NCI-H1436 (cell line): ENCODE measurements at places on chromosomes 11 and 22.
A peak's percentile ranks its signal among the peaks of the same experiment; 100 is the strongest.

DNA sequence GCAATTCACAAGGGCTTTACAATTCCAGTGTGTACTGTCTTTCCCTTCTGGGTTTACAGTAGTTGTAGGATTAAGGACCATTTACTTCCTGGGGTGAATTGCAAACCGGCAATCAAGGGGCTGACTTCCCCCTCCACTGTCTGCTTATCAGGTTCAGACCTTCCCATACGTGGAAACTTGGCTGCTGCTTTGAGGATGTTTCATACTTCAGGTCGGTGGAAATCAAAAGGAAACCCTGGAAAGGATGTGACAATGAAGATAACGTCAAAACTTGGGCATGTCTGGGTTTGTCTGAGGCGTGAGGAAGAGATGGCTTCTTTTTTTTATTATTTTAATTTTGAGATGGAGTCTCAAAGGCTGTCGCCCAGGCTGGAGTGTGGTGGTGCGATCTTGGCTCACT lies 2.1 kb upstream of the RTCB start:
- no peak for DNase-seq

DNA sequence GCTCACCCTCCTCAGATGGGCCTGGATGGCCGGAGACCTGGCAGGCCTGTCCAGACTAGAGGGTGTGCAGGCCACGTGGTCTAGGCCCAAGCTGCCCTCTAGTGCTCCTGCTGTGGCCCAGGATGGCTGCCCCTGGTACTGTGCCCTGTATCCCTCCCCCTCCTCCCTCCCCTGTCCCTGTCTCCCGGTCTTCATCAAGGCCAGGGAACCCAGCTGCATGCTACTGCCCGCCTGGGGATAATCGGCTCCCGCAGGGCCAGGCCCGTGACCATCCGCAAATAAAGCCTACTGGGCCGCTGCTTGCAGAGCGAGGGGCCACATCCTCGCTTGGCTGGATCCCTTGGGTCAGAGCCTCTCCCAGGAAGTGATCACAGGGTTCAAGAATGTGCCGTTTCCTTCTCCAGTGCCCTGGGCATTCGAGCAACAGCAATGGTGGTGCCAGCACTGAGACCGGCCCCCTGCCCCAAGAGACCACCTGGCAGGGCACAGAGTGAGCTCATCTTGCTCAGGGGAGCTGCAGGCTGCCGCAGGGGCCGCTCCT lies 51.1 kb downstream of the WNT7B start:
- DNase-seq: no peak

- no peak for DNase-seq
These were observed 43.7 kb downstream of the ALX4 start for GRCh38 chr11:44266056-44266780.

DNA sequence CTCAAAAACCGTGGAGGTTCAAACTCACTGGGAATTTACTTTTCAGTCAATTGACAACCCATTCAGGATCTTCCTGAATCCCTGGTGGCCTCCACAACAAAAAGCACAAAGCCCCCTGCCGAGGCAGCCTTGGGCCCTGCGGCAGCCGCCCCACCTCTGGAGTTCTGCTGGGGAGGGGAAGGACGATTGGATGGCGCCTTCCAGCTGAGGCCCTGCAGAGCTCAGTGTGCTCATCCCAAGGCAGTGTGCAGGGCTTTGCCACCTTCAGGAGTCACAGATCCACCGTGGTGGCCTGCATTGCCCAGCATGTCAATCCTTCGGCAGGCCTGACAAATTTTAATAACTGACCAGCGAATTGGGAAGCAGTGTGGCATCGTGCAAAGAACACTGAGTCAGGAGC lies 7.4 kb downstream of the ZFTA start:
- DNase-seq: no peak

GRCh38 chr11:95704865-95705264 lies 84.7 kb downstream of the FAM76B start:
- DNase-seq: no peak

DNA sequence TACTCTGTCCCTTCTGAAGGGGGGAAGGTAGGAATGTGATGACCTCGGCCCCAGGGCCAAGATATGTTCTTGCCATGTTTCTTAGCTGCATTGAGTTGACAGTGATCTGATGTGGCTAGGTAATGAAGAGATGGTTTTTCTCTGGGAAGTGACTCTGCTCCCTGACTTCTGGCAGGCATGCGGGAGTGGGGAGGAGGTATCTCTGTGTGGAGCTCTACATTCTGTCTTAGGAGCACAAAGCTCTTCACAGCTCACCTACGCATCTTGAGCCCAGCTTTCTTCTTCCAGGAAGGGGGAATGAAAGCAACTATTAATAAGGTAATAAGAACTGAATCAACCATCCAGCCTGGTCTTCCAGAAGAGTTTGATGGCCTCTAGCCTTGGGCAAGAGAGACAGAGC lies 241.0 kb downstream of the ST3GAL4 start:
- no peak for DNase-seq

DNA sequence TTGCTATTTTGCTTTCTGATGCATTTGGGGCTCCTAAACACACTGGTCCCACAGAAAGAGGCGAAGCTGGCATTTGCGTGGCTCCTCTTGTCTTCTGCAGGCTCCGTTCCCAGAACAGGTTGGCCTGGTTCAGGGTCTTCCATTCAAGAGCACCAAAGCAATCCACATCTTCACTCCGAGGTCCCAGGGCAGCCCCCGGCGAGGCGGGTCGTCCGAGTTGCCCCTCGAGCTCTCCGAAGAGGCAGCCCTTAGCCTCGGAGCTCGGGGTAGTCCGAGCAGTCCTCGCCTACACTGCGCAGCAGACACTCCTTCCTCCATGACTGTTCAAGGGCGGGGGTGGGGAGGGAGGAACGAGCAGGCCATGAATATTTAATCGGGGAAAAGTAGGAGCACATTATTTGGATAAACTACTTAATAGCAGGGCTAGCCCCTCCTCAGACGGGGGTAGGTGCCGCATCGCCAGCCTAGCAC lies 321.3 kb downstream of the BLID start:
- no peak for DNase-seq

DNA sequence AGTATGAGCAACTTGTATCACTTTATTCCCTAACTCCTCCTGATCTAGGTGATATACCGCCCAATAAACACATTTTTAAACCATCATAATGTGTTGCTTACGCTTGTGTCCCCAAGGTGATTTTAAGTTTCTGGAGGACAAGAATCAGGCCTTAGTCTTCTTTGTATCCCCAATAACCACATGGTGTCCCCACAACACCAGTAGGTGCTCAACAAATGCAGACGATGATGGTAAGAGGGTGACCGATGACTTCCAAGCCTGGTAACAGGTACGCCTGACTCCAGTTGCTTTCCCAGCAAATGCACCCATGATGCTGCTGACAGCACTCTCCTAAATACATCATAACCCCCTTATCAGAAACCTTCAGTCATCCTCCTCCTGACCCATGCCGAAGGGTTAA lies 64.2 kb downstream of the EFCAB6 start:
- DNase-seq: no peak

- no peak for DNase-seq
These were observed 299.0 kb downstream of the MIAT start for GRCh38 chr22:26956371-26956770.

DNA sequence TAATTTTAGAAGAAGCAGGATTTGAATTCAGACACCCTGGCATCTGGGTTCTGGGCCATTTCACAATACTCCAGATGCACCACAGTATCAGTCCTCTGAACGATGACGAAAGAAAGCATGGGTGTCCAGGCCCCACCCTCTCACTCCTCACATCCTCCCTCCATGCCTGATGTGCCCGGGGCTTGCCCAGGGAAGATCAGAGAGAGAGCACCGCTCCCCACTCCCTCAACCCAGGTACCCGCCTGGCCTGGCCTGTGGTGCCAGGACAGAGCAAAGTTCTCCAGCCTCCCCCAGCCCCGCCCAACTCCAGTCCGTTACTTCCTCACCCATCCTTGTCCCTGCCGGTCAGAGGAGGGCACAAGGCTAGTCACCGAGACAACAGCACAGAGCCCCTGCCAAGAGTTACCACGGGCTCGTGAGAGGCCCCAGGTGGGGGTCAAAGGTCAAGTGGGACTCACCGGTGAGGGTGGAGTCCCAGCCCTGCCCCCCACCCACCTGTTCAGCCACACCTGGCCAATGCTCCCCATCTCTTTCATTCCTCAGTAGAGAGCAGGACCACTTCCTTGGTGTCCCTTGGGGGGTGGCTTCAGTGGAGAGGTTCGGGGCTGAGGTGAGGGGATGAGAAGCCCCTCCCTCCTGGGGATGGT lies 8.1 kb downstream of the BCL9L start:
- DNase-seq: peak; percentile 22

DNA sequence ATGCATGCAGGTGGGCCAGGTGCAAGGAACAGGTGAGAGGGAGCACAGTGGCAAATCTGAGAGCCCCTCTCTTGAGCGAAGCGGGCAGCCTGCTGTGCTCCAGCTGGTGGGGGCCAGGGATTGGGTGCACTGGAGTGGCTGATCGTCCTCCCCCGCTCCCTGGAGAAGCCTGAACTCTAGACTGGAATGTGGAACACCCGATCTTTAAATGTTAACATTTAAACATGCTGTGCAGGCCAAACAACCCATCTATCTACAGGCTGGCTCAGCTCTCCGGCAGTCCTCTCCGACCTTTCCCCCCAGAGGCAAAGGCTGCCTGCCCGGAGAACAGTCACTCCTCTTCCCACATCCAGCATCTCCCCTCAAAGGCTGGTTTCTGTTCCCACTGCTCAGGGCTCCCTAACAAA lies 5.1 kb downstream of the MRGPRF start:
- DNase-seq: no peak

DNA sequence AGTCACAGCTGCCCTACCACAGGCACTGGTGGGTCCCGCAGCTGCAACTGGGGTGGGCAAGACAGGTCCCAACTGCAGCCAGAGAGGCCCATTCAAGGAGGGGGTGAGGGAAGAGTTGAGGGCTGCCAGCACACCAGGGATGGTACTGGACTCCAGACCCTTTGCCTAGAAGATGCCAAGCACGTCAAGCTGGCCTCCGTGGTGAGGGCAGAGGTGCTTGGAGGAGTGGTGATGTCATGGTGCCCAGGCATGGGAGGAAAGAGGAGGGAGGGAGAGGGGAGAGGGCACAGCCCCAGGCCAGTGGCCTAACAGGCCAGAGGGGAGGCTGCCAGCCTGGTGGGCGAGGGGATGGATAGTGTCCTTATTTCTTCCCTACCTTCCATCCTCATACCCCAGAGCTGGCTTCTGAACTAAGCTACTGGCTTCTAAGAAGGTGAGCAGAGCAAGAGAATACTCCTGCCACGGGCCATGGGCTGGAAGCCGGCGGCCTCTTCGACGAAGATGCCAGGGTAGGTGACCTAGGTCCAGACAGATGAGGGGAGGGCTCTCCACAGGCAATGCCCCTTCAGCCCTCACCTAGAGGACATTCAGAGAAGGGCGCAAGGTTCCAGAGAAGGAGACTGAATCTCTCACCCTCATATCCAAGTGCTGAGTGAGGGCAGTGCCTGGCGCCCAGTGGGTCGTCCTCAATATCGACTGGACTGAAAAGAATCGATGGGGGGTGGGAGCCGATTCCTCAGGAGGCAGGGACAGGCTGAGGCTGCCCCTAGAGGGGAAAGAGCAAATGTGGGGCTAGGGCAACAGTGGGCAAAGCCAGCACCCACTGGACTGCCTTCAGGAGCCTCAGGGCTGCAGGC lies 1.8 kb downstream of the SYT7 start:
- no peak for DNase-seq

GRCh38 chr22:31295831-31296657 lies 3.8 kb upstream of the PIK3IP1 start:
- DNase-seq: no peak

DNA sequence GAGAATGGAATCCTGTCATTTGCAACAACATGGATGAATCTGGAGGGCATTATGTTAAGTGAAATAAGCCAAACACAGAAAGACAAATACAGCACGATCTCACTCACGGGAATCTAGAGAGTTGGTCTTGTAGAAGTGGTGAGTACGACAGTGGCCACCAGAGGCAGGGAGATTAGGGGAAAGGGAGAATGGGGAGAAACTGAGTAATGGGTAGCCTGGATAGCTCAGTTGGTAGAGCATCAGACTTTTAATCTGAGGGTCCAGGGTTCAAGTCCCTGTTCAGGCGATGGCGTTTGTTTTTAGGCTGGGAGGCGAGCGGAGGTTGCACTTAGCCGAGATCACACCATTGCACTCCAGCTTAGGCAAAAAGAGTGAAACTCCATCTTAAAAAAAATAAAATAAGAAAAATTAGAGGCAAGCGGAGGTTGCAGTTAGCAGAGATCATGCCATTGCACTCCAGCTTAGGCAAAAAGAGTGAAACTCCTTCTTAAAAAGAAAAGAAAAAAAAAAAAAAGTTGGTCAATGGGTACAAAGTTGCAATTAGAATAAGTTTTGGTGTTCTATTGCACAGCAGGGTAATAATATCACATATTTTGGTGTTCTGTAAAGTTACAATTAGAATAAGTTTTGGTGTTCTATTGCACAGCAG lies 95.7 kb upstream of the UBASH3B start:
- no peak for DNase-seq

GRCh38 chr11:6523253-6523652 lies 26.2 kb downstream of the DNHD1 start:
- DNase-seq: no peak

GRCh38 chr22:38724926-38725571 lies 19.3 kb downstream of the GTPBP1 start:
- DNase-seq: peak; percentile 7

GRCh38 chr11:67268962-67269268 lies 2.6 kb downstream of the GRK2 start:
- no peak for DNase-seq

DNA sequence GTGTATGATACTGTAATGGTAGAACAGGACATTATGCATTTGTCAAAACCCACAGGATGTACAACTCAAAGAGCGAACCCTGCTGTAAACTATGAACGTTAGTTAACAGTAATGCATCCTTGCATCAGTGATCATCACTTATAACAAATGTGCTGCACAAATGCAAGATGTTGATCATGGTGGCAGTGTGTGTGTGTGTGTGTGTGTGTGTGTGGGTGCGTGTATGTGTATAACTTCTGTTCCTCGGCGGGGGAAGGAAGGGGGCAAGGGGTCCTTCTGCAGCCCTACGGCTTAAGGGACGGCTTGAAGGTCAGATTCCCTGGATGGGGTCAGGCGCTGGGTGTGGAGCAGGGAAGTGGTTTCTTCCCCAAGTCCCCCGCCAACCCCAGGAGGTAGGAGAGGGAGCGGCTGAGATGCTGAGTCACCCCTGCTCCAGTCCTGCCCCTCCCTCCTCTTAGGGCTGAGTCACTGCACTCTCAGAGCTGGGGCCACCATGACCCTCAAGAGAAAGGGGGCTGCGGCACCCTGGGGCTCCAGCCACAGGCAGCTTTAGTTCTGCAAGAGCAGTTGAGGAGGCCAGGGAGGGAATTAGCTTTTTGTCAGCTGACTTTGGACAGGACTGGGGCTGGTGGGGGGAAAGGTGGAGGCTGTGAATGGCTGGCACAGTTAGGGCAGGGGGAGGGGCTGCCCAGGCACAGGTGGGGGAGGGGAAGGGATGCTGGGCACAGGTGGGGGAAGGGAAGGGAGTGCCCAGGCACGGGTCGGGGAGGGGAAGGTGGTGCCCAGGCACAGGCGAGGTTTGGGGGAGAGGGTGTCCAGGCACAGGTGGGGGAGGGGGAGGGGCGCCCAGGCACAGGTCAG lies 8.8 kb upstream of the CTSD start:
- no peak for DNase-seq
